ENCODE measurements at places on chromosomes 11 and 22. TPM values are rescaled to one million over a fixed set of nuclear protein-coding genes. Genes with fewer than 3 reads are reported as not detected.

The BIRC3 gene
- total RNA-seq, result 77.2 TPM

The RAG1 gene
- 0.13 TPM for total RNA-seq

The APOBEC3B gene
- total RNA-seq, result 2.1 TPM

DNA sequence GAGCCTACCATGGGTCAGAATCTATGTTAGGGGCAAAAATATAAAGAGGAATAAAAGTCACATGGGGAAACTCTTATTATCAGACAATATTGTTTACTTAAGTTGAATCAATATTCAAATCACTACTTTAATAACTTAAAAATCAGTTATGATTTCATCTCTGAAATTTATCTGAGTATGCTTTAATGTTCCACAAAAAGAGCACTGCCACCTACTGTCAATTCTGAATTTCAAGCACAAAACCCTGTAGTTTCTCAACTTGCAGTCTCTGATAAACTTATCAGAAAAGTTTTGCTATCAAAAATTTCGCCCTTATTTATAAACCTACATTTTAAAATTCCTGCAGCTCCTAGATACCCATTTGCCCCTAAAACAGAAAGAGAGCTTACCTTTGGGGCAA lies 47.3 kb downstream of the RDX start:
- DNase-seq, result no peak

GRCh38 chr11:57072640-57073039 lies 83.9 kb downstream of the OR5AK2 start:
- DNase-seq, result no peak

GRCh38 chr11:122852074-122852795 lies 13.9 kb downstream of the CRTAM start:
- DNase-seq, result peak; percentile 24
